ENCODE measurements at places on chromosomes 6 and 20. TPM values are rescaled to one million over a fixed set of nuclear protein-coding genes. Genes with fewer than 3 reads are reported as not detected.

DNA sequence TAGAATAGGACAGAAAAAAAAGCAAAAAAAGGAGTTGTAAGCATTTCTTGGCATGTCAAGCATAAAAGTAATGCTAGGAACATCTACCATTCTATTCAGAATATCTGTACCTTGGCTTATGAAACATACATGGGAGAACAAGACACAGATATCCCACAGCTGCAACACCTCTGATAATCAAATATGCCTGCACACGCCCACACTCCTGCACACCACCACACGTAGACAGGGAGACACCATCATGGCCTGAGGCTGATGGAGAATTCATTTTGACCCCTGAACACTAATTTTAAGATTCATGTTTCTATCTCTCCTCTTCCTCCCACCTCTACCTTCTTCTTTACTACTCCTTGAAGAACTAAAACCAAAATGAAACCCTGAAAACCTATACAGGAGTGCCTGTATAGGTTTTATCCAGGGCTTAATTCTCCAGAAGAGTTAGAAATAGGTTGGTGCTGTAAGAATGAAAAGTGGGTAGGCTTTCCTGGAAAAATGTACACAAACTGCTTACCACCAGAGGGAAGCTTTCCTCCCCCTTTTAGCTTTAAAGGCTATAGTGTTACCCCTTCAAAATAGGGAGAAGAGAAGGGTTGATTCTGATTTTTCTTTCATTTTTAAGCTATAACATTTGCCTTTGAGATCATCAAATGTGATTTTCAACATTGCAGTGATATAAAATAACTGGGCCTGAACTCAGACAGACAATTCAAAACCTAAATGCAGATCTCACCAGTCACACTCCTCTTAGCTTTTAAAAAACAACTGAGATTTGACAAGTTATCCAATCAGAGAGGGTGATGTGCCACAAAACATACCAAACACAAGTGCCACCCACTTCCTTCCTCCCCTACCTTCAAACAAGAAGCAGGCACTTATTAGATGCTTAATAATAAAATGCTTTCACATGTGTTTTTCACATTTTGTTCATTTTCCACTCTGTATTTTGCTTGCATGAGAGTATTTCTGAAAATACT lies 57.9 kb downstream of the ELOVL5 start:
- no peak overlapping the region for H3K4me3 ChIP-seq
- DNase-seq, result no peak
- peaks cover 41% of the 10 kb centered on the region for H3K36me3 ChIP-seq
- peak overlapping the region; percentile 57 for H3K27ac ChIP-seq
- H3K4me1 ChIP-seq, result peaks cover 48% of the 10 kb centered on the region
- no peaks in the 10 kb centered on the region for H3K27me3 ChIP-seq

DNA sequence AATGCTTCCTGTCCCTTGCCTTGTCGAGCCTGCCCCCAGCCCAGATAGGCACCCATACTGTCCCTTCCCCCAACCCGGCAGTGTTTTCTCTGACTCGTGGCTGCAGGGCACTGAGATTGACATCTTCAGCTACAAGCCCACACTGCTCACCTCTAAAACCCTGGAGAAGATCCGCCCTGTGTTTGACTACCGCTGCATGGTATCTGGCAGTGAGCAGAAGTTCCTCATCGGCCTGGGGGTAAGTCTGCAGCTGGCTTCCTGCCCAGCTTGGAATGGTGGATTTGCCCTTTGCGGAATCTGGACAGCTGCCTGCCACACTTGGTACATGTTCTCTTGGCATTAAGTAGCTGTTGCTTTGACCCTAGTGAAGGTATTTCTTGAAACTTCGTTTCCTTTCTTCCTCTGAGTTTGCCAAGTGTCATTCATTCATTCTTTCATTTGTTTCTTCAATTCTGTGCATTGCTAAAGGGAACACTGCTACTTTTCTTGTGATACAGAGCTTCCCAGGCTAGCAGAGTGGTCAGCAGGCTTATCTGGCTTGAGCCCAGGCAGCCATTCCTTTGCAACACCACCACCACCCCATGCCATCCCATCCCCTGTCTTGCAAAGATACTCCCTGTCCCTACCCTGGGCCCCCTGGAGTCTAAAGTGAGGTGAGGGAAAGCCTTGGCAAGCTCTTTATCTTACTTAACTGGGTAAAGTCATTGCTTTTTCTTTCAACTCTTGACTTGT lies 26.2 kb downstream of the CCDC167 start:
- no peak for DNase-seq
- H3K27me3 ChIP-seq, result no peaks in the 10 kb centered on the region
- no peak overlapping the region for H3K27ac ChIP-seq
- H3K4me3 ChIP-seq, result no peak overlapping the region
- peaks cover 30% of the 10 kb centered on the region for H3K36me3 ChIP-seq

The ZC3H12D gene
- 82.7 TPM for total RNA-seq

- no peaks in the 10 kb centered on the region for H3K4me1 ChIP-seq
- H3K36me3 ChIP-seq, result no peaks in the 10 kb centered on the region
- DNase-seq, result no peak
- no peak overlapping the region for H3K27ac ChIP-seq
- no peak overlapping the region for H3K4me3 ChIP-seq
- H3K27me3 ChIP-seq, result no peaks in the 10 kb centered on the region
These were observed 45.9 kb downstream of the CD164 start for GRCh38 chr6:109336221-109336961.

DNA sequence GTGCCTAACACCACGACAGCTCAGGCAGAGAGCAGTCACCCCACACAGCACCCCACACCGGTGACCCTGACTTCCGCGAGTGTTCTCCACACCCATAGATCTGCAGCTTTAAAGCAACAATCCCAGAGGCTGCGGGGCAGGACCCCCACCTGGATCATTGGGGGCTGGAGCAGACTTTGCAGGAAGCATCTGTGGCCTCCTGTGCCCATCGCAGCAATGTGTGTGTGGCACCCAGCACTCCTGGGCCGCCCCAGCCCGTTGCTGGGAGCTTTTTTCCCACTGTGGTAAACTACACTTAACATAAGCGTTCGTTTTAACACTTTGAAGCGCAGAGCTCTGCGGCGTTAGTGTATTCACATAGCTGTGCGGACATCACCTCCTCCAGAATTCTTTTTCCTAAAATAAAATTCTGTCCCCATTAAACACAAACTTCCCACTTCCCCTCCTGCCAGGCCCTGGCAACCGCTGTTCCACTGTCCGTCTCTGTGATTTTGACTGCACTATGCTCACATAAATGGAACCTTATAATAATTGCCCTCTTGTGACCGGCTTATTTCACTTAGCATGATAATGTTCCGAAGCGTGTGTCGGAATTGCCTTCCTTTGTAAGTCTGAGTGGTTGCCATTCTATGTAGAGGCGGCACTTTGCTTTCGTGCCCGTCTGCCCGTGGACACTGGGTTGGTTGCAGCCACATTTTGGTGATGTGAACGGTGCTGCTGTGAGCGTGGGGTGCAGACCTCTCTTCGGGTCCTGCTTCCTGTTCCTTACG lies 382.5 kb downstream of the CDH4 start:
- H3K4me1 ChIP-seq, result no peaks in the 10 kb centered on the region
- no peak overlapping the region for H3K4me3 ChIP-seq
- no peaks in the 10 kb centered on the region for H3K27me3 ChIP-seq
- no peak for DNase-seq

The VSTM2L gene
- total RNA-seq, result not detected

The PSORS1C2 gene
- not detected for total RNA-seq

The EPB41L1 gene
- total RNA-seq, result 0.57 TPM

GRCh38 chr6:29447670-29448069 lies 8.6 kb downstream of the OR10C1 start:
- no peaks in the 10 kb centered on the region for H3K36me3 ChIP-seq
- no peak overlapping the region for H3K4me3 ChIP-seq
- H3K27me3 ChIP-seq, result peaks cover 45% of the 10 kb centered on the region
- no peak overlapping the region for H3K27ac ChIP-seq
- H3K4me1 ChIP-seq, result no peaks in the 10 kb centered on the region

DNA sequence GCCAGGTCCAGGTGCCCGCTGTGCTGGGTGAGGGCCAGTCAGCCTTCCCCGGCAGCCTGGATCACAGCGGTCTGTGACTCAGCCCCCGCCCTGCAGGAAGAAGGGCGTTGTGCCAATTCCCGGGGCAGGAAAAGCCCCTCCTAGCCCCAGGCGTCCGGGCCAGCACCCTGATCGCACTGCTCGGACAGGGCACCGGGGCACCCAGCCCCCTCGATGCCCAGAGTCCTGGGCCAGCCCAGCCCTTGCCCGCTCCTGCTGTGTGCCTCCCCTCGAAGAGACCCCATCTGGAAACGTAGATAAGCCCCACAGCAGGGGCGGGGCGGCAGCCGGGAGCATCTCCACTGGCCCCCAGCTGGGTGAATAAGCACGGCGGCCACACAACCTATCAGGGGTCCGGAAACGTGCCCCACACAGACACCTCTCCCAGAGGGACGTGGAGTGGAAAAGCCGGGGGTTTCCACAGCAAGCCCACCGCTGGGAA lies 9.9 kb downstream of the LAMA5 start:
- no peaks in the 10 kb centered on the region for H3K4me1 ChIP-seq
- no peak for DNase-seq
- no peaks in the 10 kb centered on the region for H3K36me3 ChIP-seq
- no peak overlapping the region for H3K27ac ChIP-seq
- no peak overlapping the region for H3K4me3 ChIP-seq

- H3K27ac ChIP-seq, result no peak overlapping the region
- DNase-seq, result no peak
- H3K27me3 ChIP-seq, result no peaks in the 10 kb centered on the region
- H3K4me1 ChIP-seq, result peaks cover 28% of the 10 kb centered on the region
- no peak overlapping the region for H3K4me3 ChIP-seq
These were observed 4.1 kb downstream of the SPTLC3 start for GRCh38 chr20:13012886-13013285.

DNA sequence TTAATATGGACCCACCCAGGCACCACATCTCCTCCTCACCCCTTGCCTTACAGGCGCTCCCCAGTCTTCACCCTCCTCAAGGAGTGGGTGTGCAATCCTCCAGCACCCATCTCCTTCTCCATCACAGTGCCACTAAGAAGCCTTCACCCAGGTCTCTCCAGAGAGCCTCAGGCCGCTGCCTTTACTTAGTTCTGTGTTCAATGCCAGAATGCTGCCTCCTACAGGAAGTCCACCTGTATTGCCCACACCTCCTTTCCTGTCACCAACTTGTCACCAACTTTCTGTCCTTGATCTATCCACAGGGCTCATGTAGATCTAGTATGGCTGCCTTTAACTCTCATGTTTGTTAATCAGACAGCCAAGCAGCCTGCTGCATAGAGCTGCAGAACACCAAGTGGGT lies 586 bp upstream of the LST1 start:
- H3K4me1 ChIP-seq, result peaks cover 58% of the 10 kb centered on the region
- H3K36me3 ChIP-seq, result peaks cover 15% of the 10 kb centered on the region
- DNase-seq, result peak; percentile 84
- H3K27me3 ChIP-seq, result no peaks in the 10 kb centered on the region

GRCh38 chr6:52577022-52577777 lies at the start of gene TRAM2:
TRAM2 (minus strand) TSS chr6:52577060; CDS start chr6:52576915, 145 bp downstream.
- peaks cover 4% of the 10 kb centered on the region for H3K36me3 ChIP-seq
- DNase-seq, result peak; percentile 65
- peak within 1 kb of the TSS; percentile 65 for H3K27ac ChIP-seq
- peaks cover 43% of the 10 kb centered on the region for H3K4me1 ChIP-seq
- H3K4me3 ChIP-seq, result peak within 1 kb of the TSS; percentile 78
- H3K27me3 ChIP-seq, result no peaks in the 10 kb centered on the region
